GM23338 (cell line): ENCODE measurements at places on chromosomes 13 and 19.

DNA sequence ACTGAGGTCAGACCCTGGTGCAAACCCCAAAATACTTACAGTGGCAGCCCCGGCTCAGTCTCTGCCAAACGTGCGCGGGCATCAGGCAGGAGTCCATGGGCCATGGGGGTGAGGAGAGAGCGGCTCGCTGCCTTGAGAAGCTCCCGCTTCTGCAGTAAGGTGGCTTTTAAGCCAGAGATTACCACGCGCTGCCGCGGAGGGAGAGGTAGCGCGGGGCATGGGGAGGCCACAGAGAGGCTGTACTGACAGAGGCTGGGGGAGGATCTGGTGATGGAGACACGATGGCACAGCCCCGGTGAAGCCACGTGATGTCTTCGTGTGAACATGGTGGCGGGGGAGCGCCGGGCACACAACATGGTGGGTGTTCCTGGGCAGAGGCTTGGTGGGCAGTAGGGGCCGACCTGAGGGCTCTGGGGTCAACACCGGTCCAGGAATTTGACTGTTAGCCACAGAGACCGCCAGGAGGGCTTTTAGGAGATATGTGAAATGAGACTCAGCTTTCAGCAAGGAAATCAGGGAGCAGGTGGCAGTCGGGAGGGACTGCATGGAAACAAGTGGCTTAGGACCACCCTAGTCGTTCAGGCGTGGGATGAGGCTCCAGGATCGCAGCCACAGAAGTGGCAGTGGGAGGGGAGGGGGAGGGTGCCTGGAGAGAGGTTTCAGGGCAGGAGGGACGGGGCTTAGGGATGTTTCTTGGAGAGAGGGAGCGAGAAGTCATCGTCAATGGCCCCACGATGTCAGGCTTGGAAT lies 24.1 kb downstream of the MCF2L start:
- no peak for DNase-seq

GRCh38 chr19:33399081-33399744 lies 25.7 kb downstream of the CEBPG start:
- no peak for DNase-seq

- no peak for DNase-seq
Measured at GRCh38 chr13:57437587-57437986, 194.0 kb upstream of the PCDH17 start.

DNA sequence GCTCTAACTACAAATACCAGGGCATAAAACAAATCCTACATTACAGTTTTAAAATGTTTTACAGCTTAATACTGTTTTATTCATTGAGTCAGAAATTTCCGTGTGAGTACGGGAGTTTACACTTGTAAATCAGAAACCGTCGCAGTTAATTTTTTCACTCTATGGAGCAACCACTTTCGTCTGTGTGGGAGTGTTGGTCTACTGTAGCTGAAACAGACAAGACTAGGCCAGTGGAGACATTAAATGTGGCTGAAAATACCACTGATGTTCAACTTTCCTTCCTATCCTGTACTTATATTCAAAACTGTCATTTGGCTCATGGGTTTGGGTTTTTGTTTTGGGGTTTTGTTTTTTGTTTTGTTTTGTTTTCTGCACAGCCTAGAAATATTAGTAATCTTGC lies 268.7 kb downstream of the DCT start:
- no peak for DNase-seq

GRCh38 chr19:30566681-30567420 lies 194.7 kb downstream of the ZNF536 start:
- no peak for DNase-seq
